Cardiac septum (tissue), 1 donor: ENCODE measurements at places on chromosomes 11 and 22. TPM values are rescaled to one million over a fixed set of nuclear protein-coding genes. Genes with fewer than 3 reads are reported as not detected.

GRCh38 chr11:1227551-1228100 lies 4.8 kb downstream of the MUC5B start:
- DNase-seq = peak; percentile 61

P2RX3 gene
- 0.48 TPM for total RNA-seq

DNA sequence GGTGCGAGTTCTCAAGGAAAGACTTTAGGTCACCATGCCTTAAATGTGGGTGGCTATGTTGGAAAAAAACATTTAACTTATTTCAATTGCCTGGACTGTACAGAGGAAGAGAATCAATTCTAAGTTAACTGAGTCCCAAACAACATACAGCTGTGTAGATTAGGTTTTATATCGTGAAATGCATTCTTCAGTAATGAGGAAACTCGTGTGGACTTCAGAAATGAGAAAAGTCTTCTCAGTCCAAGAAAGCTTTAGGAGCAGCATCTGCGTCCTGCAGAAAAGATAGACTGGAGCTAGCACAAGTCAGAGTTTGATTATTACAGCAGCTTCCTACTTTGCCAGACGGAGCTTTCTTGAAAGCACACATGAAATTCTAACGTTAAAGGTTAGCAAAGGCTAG lies 673.0 kb downstream of the OPCML start:
- no peak for DNase-seq

- no peak for DNase-seq
Observed at GRCh38 chr11:72309074-72309598, 65.2 kb upstream of the PHOX2A start.

- DNase-seq = peak; percentile 29
Observed at GRCh38 chr22:47296405-47297260, 534.2 kb downstream of the TBC1D22A start.

LIF gene
- 0.78 TPM for total RNA-seq

ASCL2 gene
- total RNA-seq = not detected

GUCY1A2 gene
- 11.0 TPM for total RNA-seq

DNA sequence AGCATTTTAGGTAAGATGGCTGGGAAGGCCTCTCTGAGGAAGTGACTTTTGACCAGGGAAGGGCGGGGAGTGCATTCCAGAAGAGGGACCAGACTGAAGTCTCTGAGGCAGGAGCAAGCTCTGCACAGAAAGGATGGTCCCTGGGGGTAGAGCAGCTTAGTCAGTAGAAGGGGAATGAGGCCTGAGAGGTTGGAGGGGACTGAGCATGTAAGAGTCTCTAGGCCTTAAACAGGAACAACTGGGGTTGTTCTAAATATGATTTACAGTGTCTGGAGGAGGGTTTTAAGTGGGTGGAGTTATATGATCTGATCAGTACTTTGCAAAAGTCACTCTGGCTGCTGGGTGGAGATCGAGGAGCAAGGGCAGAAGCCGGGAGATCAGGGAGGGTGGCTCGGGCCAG lies 31.7 kb upstream of the TEF start:
- no peak for DNase-seq

GRCh38 chr11:120338107-120338933 lies 2.1 kb downstream of the ARHGEF12 start:
- no peak for DNase-seq

CBL gene
- 13.4 TPM for total RNA-seq

DNA sequence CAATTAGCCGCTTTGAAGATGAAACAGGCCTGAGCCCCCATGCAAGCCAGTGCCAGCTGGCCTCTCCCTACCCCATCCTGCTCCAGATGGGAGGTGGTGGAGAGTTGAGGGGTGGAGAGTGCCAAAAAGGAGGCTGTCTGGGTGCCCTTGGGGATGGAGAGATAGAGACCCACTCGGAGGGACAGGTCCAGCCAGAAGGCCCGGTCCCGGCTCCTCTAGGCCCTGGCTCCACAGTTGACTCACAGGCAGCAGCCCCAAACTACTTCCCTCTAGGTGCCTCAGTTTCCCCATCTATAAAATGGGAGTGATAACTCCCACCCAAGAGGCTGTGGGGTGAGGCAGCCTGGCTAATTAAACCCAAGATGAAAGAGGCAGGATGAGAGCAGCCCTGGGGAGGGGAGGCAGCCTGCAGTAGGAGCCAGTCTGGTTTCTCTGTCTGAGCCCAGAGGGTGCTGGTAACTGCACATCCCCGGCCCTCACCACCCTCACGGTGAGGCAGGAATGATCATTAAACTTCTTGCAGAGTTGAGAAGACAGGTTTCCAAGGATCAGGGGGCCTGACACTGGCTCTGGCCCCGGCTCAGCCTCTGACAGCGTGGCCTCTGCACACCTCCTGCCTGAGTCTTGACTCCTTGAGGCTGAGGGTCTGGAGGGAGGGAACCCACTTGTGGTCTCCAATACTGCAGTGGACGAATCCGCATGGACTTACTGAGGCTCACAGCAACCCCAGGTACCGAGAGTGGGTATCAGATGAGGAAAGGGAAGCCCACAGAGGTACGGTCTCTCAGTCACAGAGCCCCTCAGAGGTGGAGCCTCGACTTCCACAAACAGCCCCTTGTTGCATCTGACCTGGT lies 1.4 kb upstream of the AP5B1 start:
- no peak for DNase-seq

DNA sequence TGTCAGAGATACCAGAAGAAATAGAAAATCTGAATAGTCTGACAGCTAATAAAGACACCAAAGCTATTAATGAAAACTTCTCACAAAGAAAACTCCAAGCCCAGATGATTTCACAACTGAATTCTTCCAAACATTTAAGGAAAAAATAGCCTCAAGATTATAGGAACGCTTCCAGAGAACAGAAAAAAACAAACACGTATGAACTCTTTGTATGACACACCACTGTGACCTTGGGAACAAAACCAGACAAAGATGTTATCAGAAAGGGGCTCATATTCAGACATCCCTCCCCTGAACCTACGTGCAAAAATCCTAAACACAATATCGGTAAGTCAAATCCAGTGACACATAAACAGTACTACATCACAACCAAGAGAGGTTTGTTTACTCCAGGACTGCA lies 23.5 kb downstream of the CERK start:
- DNase-seq = no peak

DNA sequence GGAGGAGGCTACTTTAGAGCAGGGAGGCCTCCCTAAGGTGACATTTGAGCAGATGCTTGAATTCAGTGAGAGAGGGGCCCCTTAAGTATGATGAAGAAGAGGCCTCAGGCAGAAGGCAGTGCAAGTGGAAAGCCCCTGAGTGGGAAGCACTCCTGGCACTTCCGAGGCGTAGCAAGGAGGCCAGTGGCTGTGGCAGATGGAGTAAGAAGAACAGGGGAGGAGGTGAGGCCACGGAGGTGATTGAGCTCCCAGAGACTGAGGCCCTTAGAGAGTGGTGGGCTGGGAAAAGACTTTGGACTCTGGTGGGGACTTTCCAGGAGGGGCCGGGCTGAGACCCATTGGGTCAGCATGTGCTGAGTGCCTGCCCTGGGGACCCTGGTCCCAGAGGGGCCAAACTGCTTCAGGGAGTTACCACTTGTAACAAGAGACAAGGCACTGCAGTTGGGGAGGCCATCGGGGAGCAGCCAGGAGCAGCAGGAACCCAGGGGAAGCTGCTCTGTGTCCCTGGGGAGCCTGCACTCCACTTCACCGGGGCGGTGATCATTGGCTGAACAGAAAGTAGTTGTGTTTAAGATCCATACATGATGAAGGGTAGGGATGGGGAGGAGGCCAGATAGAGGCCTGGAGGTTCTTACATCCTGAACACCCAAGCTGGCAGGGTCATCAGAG lies 2.5 kb upstream of the CENPM start:
- no peak for DNase-seq

GRCh38 chr11:70703141-70704064 lies 305.1 kb downstream of the CTTN start:
- DNase-seq = no peak

- no peak for DNase-seq
Observed at GRCh38 chr11:19027829-19028595, 32.5 kb downstream of the MRGPRX2 start.

- no peak for DNase-seq
Observed at GRCh38 chr22:20499769-20500168, 4.2 kb upstream of the KLHL22 start.

MUC5AC gene
- not detected for total RNA-seq

GRCh38 chr11:80280737-80281136 lies 839.9 kb upstream of the TENM4 start:
- no peak for DNase-seq

GRCh38 chr22:49129736-49130135 lies 697.9 kb downstream of the BRD1 start:
- no peak for DNase-seq

GRCh38 chr11:69637198-69637940 lies 3.6 kb upstream of the CCND1 start:
- peak; percentile 71 for DNase-seq

DNA sequence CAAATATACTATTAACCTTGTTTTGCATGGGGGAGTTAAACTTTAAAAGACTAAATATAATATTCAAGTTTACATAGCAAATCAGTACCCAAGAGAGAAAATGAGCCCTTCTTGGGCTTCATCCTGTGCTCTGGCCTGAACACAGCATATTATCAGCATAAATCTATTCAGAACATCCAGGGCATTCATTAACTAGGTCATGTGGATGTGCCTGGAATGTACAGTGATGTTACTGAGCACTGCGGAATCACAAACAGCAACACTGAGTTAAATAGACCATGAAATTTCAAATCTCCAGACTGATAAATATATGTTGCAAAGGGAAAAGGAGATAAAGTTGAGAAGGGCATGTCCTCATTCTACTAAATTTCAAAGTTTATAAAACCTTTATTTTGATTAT lies 426.4 kb downstream of the AASDHPPT start:
- DNase-seq = no peak

NXPE2 gene
- total RNA-seq = 0.22 TPM

DNA sequence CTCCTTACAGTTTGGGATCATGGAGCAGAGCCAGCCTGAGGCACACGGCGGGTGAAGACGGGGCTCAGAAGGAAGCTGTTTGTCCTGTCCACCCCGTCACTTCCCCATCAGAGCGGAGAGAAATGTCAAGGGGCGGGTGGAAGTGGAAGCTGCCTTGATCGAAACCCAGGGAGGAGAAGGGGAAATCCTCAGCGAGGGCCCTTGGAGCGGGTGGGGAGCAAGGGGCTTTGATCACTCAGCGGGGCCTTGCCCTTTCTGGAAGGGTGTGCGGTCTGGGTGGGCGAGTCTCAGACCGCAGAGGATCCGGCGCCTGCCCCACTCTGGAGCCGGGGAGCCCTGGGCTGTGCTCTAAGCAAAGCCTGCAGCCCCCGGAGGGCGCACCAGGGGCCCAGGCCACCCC lies 320.4 kb downstream of the NTM start:
- no peak for DNase-seq

DNA sequence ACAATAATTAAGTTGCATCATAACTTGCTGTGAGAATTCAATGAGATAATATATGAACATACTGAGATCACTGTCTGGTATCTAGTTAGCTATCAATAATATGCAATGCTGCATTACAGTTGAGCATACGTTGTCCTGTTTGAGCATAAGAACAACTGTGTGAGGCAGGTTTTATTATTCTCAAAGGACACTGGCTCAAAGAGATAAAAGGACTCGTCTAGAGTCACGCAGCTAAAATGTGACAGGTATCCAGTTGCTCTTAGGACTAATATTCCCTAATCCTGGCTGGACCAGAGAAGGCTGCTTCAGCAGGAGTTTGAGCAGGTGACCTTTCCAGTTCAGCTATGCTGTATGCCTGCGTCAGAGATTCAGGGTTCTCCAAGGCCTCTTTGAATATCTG lies 92.5 kb downstream of the PLEKHA7 start:
- no peak for DNase-seq

- peak; percentile 88 for DNase-seq
Observed at GRCh38 chr11:123577081-123577598, 77.3 kb downstream of the SCN3B start.

OR51B2 gene
- total RNA-seq = not detected

SLC25A18 gene
- 0.11 TPM for total RNA-seq

- DNase-seq = no peak
Observed at GRCh38 chr11:128304666-128305485, 282.5 kb downstream of the ETS1 start.

- no peak for DNase-seq
Observed at GRCh38 chr22:37499789-37500540, 13.8 kb upstream of the MFNG start.

GRCh38 chr22:47209040-47209514 lies 446.6 kb downstream of the TBC1D22A start:
- peak; percentile 46 for DNase-seq
